ENCODE measurements at places on chromosomes 3 and 15.

- no peak for DNase-seq
Observed at GRCh38 chr3:72485641-72486040, 362.6 kb downstream of the SHQ1 start.

- no peak for DNase-seq
Observed at GRCh38 chr3:105836533-105836932, 32.3 kb downstream of the CBLB start.

GRCh38 chr3:29802057-29802456 is 521.2 kb downstream of the RBMS3 start:
- no peak for DNase-seq

- no peak for DNase-seq
Observed at GRCh38 chr3:69948246-69948862, 51.2 kb upstream of the SAMMSON start.

DNA sequence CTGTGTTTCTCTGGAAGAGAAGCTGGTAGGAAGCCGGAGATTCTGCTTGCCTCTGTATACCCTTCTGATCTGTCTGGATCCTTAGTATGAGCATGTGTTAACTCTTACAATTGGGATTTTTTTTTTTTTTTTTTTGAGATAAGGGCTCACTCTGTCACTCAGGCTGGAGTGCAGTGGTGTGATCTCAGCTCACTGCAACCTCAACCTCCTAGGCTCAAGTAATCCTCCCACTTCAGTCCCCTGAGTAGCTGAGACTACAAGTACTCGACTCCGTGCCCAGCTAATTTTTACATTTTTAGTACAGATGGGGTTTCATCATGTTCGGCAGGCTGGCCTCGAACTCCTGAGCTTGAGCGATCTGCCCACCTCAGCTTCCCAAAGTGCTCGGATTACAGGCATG is 44.5 kb downstream of the RPN1 start:
- DNase-seq: no peak

DNA sequence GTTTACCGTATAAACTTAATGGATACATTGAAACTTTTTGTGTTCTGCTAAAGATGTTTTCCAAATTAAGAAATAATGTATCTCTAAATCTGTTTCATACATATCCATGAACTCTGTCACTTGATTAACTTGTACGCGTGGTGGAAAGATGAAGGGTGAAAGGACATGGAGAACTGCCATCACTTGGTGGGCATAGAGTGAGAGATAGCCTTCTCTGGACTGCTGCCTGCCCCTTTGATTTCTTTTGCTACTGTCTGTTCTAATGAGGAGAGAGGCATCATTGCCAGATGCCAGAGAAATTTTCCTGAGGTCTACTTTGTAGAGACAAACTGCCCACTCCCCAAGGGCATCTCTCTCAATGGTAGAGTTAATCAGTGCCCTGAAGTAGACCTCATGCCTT is 120.5 kb downstream of the SLMAP start:
- no peak for DNase-seq

GRCh38 chr3:117454254-117454653 is 744.7 kb downstream of the TUSC7 start:
- DNase-seq: no peak

DNA sequence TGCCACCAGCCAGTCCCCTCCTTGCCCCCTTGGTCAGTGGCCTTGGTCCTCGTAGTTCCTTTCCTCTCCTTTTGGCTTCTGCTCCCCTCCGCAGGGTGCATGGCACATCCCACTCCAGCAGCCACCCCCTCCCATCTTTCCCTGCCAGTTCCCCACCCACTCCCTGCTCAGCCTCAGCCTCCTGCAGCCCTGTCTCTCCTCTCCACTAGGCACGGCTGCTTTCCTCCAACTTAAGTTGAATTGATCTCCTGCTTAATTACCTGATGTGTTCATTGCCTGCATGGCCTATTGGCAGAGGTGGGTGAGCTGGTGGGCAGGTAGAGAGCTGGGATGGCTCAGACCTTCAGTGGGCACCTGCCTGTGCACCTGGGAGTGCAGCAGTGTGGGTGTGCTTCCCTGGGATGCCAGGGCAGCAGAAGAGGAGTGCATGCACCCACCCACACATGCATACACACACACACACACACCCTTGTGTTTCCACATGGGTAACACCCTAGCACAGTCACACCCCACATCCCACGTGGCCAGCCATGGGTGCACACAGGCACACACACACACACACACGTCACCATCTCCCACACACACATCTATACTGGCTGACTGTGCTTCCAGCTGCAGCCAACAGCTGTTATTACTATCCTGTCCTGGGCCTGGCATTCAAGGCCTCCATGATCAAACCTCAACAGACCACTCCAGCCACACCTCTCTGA is 30.9 kb downstream of the C3orf18 start:
- no peak for DNase-seq

GRCh38 chr15:57635300-57635909 is 43.7 kb downstream of the MYZAP start:
- DNase-seq: no peak

DNA sequence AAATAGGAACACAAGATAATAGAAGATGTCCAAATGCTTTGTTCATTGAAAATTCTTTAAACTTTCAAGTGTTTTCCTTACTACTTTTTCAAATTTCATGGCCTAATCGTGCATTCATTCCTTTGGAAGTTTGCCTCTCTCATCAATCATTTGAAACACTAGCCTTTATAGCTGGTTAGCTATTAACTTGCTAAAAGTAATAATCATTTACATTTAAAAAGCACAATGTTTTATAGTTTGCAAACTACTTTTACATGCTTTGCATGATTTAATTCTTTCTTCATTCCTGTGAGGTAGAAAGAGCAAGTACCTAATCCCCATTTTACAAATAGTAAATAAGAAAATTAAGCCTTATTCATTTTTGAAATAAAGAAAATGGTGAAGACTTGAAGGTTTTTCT is 137.4 kb upstream of the SLC7A14 start:
- DNase-seq: no peak

DNA sequence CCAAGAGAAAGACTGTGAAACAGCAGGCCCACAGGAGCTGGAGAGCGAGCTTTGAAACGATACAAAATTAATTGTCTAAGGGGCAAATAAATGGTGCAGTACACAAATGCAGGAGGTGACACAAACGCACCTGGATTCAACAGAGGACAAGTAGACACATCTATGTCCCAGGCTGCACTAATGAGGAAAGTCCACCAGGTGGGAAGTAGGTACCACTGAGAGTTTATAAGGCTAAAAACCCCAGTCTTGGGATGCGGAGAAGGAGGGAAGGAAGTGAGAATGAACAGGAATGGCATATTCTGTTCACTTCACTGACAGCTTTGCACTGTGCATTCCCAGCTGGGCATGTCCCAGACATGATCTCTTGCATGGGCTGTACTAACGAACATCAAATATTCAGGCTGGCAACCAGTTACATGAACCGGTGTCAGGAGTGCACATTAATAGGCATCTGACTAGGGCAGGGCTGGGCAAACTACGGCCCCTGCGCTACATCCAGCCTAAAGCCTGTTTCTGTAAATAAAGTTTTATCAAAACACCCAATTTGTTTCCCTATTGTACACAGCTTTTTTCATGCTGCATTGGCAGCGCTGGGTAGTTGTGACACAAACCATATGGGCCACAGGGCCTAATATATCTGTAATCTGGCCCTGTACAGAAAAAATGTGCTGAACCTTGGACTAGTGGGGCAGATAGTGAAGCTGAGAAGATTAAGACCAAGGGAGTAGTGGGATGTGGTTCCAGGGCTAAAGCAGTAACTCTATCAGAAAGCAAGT is 107.0 kb downstream of the IGF2BP2 start:
- DNase-seq: no peak

GRCh38 chr15:35533130-35534110 is 12.5 kb downstream of the DPH6 start:
- DNase-seq: no peak

DNA sequence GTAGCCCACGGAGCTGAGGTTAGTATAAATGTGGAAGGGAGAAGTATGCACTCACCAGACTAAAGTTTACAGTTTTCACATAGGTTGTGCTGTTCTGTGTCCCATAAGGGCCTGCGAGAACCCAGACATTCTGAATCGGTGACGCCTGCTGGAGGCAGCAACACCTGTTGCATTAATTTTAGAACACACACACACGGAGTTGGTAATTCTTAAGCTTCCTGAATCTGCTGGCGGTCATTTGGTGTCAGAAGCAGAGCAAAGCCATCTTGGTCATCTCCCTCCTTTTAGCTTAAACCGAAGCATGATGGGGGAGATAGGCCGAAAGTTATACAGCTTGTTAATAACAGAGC is 41.1 kb upstream of the AP3B2 start:
- no peak for DNase-seq

DNA sequence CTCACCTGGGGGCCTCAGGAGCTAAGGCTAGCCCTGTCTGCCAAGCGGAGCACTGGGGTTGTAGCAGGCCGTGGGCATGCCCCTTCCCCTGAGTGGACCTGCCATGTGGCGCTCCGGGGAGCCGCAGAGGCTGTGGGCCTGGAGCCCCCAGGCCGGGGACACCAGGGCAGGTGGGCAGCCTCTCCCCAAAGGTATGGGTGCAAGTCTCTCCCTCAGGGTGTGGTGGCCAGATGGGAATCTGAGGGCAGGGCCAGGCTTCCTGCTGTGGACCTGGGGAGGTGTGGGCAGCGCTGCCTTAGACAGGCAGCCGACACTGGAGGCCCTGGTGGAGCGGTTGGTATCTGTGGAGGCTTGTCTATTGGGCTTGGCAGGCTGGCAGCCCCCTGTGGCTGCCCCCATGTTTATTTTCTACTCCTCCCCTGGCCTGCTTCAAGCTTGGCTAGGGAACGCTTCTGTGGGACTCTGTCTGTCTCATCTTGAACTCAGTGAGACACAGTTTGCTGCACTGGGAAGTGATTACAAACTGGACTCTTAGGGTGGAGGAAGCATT is 5.9 kb downstream of the ACVR2B start:
- DNase-seq: no peak

DNA sequence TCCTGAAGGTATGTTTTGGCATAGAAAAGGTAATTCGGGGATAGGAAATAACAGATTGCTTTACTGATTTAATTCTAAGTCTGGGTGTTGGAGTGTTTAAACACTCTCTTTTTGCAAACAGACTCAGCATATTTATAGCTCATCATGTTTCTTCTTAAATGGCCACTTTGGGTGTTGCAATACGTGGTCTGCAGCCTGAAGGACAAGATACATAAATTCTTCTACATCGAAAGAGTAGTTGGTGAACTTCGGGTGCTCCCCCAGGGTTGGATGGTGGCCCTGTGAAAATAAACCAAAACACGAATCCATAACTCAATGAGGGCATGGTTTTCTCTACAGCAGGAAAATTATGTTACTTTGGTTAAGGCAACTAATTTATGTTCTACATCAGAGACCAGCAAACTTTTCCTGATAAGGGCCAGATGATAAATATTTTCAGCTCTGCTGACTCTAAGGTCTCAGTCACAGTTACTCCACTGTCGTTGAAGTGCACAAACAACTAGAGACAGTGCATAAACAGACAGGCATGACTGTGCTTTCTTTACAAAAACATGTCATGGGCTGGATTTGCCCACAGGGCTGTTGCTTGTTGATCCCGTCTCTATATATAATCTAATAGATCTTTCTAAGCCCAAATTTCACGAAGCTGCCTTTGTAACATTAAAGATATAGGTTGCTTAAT is 35.9 kb downstream of the EOGT start:
- no peak for DNase-seq

- DNase-seq: no peak
Observed at GRCh38 chr3:14988988-14989394, 41.6 kb downstream of the NR2C2 start.

GRCh38 chr3:30464381-30464780 is 142.0 kb upstream of the TGFBR2 start:
- no peak for DNase-seq

DNA sequence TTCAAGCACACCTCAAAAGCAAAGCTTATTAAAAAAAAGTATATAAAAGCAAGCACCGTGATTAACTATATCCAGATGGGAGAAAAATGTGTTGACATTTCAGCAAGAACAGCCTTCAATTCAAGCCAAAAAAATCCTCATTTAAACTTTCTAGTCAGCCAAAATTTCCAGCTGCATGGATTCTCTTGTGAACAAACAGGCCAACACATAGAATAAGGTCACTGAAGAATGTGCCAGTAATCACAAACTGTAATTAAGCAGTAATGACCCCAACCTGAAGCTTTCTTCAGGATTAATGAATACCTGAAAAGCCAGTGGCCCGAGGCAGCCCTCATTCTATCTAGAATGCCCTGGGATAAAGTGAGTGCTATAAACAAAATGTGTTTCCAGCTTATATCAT is 130.7 kb upstream of the KCNMB2 start:
- DNase-seq: no peak

DNA sequence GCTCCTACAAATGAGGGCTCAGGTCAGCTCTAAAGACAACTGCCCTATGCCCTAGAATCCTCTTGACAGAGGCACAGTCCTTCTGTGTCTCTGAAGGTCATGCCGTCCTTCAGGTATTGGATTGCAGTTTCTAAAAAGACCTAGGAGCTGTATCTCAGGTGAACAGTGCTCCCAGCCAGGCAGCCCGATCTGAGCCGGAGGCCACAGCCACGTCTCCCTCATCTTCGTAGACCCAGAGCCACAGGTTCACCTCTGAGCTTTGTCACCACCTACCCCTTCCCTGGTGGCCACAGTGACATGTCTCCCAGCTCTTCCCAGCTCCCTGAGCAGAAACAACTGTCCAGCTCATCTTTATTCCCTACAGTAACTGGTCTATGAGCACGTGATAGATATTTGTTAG is 228.0 kb downstream of the VPS13C start:
- DNase-seq: no peak

DNA sequence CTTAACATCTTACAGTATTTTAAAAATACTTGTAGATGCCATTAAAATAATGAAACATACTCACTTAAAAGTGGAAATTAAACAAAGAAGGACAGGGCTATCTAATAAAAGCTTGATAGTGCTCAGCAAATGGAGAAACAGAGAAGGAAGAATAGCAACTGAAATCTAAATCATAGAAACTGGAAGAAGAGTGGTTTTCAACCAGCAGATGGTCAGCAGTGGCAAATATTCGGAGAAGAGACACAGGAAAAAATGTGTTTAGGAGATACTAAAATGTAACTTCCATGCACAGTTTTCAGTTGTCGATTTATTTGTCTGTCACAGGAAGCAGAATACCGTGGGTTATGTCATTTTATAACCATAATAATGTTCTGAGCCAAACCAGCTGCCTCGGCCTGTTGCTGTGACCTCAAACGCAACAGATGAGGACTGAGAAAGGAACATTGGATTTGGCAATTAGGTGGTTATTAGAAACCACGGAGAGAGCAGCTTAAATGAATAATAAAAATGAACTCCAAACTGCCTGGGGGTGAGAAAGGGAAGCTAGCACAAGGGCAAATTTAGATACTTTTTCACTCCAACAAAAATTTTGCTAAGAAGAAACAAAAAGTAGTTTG is 246.6 kb upstream of the KCNMB2 start:
- DNase-seq: no peak

DNA sequence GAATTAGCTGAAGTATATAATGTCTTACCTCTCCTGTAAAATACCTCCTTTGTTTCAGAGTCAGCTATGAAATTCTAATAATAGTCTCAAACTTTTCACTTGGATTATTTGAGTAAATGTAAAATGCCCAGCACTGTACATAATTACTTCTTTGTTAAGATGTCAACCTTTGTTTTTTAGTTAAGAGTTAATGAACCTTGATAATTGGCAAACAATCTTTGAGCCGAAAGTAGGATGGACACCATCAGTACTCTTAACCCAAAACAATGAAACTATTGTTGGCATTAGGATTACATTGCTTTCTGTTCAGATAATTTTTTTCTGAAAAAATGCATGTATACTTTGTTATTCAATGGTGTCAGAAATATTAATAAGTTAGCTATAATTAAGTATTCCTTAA is 3.0 kb upstream of the NECTIN3 start:
- no peak for DNase-seq

Data from activated CD8-positive, alpha-beta memory T cell treated with anti-CD3 and anti-CD28 coated beads for 1 hour (primary cell).